ENCODE measurements at places on chromosomes 4 and X. TPM values are rescaled to one million over a fixed set of nuclear protein-coding genes. Genes with fewer than 3 reads are reported as not detected.

DNA sequence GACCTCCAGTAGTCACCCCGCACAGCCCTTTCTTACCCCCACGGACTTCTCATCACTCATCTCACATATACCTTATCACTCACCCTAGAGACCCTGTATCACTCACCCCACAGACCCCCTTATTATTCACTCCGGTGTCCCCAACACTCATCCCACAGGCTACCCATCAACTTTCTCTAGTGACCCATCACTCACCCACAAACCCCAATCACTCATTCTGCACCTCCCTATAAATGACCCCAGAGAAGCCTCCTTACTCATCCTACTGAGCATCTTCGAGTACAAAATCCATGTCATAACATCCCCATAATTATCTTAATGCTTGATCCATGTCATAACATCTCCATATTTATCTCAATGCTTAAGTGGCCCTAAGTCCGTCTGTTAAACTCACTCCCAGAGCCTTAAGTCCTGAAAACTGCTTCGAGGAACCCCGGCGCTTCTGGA is 934 bp downstream of the ZNF41 start:
- no peaks in the 10 kb centered on the region for H3K4me1 ChIP-seq
- H3K27ac ChIP-seq = peak overlapping the region; percentile 89
- H3K4me3 ChIP-seq = peak overlapping the region; percentile 55
- H3K36me3 ChIP-seq = no peaks in the 10 kb centered on the region
- no peaks in the 10 kb centered on the region for H3K27me3 ChIP-seq

DNA sequence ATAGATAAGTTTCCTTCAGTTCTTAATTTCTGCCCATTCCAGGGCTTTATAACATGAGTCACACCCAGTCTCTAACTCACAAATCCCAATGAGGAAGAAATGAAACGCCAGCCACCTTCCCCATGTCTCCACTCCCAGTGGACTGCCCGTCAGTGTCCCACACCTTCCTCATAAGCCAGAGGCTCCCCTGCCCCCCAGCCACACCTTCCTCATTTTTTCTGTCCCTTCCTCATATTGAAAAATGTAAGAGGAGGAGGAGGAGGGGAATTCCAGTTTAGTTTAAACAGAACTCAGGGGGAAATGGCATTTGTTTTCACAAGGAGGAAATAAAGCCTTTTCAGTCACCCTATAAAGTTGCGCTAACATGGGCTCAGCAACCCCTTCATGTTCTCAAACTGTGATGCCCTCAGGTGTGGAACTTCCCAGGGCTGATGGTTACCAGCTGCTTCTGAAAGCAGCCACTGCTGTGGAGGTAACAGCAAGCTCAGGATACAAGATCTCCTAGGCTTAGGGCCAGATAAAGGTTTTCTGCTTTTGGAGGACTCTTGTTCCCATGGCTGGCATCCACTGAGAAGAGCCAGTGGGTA is 97.8 kb downstream of the PARM1 start:
- no peaks in the 10 kb centered on the region for H3K36me3 ChIP-seq
- H3K4me1 ChIP-seq = peaks cover 16% of the 10 kb centered on the region
- H3K27ac ChIP-seq = peak overlapping the region; percentile 76
- no peak overlapping the region for H3K4me3 ChIP-seq
- no peaks in the 10 kb centered on the region for H3K27me3 ChIP-seq
- DNase-seq = peak; percentile 94

DNA sequence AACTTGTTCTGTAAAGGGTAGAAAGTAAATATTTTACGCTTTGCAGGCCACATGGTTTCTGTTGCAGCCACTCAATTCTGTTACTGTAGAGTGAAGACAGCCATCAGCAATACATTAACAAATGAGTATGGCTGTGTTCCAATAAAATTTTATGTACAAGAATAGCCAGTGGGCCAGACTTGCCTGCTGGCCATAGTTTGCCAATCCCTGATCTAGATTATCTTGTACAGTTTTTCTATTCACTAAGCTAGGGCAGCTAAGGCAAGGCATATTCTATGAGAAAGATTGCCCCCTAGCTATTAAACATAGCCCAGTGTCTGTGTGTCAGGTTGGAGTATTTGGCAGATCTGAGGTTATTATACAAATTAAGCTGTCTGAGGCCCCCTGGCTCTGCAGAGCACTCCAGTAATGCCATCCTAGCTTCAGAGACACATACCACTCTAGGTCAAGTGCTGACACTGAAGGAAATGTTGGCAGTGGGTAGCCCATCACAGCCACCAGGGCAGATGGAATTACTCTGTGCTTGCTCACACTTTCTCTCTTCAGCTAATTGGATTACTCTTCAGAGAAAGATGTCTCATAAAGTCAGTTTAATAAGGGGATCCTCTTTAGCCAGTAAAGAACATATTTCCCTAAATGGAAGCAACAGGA is 40.7 kb downstream of the MTTP start:
- H3K4me3 ChIP-seq = no peak overlapping the region
- no peaks in the 10 kb centered on the region for H3K4me1 ChIP-seq
- no peak for DNase-seq
- no peaks in the 10 kb centered on the region for H3K36me3 ChIP-seq
- H3K27me3 ChIP-seq = no peaks in the 10 kb centered on the region

DNA sequence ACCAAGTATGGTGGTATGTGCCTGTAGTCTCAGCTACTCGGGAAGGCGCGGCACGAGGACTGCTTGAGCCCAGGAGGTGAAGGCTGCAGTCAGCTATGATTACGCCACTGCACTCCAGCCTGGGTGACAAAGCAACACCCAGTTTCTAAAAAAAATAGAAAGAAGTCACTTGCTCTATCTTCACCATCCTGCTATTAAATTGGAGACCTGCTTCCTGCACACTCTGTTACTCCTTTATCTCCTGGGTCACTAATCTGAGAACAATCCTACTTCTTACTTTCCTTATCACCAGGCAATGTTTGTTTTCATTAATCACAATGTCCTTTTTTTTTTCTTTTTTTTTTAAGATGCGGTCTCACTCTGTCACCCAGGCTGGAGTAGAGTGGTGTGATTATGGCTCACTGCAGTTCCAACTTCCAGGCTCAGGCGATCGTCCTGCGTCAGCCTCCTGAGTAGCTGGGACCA is 16.2 kb downstream of the PRKX start:
- H3K27ac ChIP-seq = no peak overlapping the region
- DNase-seq = no peak
- H3K27me3 ChIP-seq = no peaks in the 10 kb centered on the region
- no peak overlapping the region for H3K4me3 ChIP-seq

DNA sequence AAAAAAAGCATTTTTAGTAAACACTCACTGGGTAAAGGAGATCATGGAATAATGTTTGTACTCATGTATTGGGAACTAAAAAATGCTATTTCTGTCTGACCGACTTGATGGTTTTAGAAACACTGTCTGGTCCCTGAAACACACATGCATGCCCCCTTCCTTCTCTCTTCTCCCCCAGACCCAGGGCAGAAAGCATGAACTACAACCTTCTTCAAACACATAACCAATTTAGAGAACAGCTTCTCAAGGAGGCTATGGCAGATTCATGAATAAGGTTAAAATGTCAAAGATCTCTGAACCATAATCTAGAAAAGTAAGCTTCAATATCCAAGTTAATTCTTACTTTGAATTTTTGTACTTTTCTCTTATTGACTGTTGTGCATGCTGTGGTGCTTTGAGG is 6.0 kb downstream of the CCNA2 start:
- no peaks in the 10 kb centered on the region for H3K4me1 ChIP-seq
- no peak for DNase-seq
- H3K27ac ChIP-seq = no peak overlapping the region
- no peaks in the 10 kb centered on the region for H3K36me3 ChIP-seq

DNA sequence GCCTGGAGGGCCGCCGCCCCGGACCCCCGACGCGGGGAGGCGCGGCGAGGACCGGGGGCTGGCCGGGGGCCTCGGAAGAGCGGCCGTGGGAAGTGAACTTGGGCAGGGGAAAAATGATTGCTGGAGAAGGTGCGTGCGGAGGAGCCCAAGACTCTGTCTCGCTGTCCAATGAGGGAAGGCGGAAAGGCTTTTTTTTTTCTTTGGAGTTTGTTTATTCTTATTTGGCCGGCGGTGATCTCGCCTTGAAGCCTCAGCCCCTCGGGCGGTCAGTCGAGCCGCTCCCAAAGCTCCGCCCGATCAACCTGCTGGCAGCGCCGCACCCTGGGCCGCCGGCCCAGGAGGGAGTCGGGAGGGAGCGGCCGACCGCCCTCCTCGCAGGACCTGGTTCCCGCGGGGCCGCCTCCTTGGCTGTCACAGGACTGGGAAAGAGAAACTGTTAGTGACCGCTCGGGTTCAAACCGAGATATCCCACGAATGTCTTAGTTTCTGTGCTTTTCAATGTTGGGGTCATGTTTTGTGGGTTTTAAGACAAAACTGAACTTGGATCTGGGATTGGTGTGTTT is 2.5 kb downstream of the CPEB2 start:
- peak; percentile 88 for DNase-seq
- H3K27ac ChIP-seq = peak overlapping the region; percentile 98
- no peaks in the 10 kb centered on the region for H3K36me3 ChIP-seq
- H3K27me3 ChIP-seq = no peaks in the 10 kb centered on the region

DNA sequence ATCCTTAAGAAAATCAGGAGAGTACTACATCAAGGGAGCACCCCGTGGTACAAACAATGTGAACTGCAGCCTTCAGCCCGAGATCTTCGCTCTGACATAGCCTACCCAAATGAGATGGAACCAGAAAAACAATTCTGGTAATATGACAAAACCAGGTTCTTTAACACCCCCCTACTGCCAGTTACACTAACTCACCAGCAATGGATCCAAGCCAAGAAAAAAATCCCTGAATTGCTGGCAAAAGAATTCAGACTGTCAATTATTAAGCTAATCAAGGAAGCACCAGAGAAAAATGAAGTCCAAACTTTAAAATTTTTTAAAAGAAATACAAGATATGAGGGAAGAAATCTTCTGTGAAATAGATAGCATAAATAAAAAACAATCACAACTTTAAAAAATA is 101.7 kb upstream of the KLF8 start:
- H3K4me3 ChIP-seq = no peak overlapping the region
- H3K27me3 ChIP-seq = no peaks in the 10 kb centered on the region
- no peaks in the 10 kb centered on the region for H3K36me3 ChIP-seq
- no peak for DNase-seq
- H3K27ac ChIP-seq = no peak overlapping the region
- H3K4me1 ChIP-seq = no peaks in the 10 kb centered on the region

- H3K27me3 ChIP-seq = no peaks in the 10 kb centered on the region
- H3K36me3 ChIP-seq = no peaks in the 10 kb centered on the region
- no peak overlapping the region for H3K27ac ChIP-seq
- no peak overlapping the region for H3K4me3 ChIP-seq
- no peak for DNase-seq
- no peaks in the 10 kb centered on the region for H3K4me1 ChIP-seq
Measured at GRCh38 chr4:93237521-93237920, 591.0 kb upstream of the ATOH1 start.

GRCh38 chr4:156892805-156893204 is 78.8 kb downstream of the PDGFC start:
- H3K4me1 ChIP-seq = no peaks in the 10 kb centered on the region
- H3K27ac ChIP-seq = no peak overlapping the region
- no peaks in the 10 kb centered on the region for H3K27me3 ChIP-seq
- no peak for DNase-seq

DNA sequence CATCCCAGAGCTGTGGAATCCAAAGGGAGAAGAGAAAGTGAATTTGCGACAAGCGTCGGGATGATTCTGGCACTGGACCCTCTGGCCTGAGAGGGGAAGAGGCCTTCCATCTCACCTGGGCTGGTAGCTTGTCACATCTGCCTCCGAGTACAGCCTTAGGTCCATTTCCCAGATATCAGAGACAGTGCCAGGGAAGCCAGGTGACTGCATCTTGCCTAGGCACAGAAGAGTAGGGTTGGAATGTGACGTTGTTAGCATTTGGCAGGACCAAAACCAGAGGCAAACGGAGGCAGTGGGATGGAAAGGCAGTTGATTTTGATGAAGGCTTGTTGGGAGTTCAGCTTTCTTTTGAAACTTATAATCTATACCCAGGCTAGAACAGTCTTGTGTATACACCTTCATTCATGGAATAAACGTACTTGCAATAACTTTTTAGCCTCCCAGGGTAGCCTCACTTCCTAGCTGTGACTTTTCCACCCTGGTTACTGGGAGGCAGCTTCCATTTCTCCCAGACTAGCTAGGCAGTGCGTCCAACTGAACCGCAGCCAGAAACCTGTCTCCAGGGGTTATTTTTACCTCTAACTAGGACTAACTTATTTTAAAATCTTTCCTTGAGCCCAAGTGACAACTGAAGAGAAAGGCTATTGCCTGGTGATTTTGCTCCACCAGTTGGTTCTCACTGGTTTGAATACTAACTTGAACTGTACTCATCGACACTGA is 5.9 kb downstream of the SOD3 start:
- H3K27ac ChIP-seq = no peak overlapping the region
- no peak overlapping the region for H3K4me3 ChIP-seq
- no peaks in the 10 kb centered on the region for H3K36me3 ChIP-seq
- peaks cover 4% of the 10 kb centered on the region for H3K27me3 ChIP-seq
- no peaks in the 10 kb centered on the region for H3K4me1 ChIP-seq

DNA sequence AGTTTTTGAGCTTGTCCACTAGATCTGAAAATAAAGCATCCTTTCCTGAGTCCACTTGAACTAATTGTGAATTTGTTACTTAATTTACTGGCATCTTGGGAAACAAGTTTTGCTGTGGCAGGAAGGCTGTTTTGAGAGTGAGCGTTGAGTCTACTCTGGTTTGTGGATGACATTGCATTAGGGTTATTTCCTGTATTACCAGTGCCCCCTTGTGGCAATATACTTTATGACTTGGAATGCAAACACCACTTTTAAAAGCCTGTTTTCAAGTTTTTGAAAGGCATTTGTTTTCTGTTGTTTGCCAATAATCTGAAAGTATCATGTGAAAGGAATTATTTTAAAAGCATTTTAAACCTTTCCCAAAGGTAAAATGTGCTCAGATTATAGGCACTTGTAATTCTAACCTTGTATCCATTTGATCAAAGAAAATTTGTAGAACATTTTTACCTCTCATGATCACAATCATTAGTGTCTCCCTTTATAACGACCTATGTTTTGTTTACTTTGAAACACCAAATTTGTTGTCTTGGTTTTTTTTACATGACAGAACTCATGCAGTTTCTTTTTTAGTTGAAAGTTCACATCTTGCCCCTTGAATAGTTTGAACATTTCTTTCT is 18.0 kb upstream of the CYP2U1 start:
- H3K36me3 ChIP-seq = no peaks in the 10 kb centered on the region
- peak; percentile 58 for DNase-seq
- H3K27ac ChIP-seq = no peak overlapping the region
- no peaks in the 10 kb centered on the region for H3K27me3 ChIP-seq

GRCh38 chrX:103565197-103565596 is 20.1 kb upstream of the TCEAL4 start:
- H3K27me3 ChIP-seq = no peaks in the 10 kb centered on the region
- DNase-seq = no peak
- H3K27ac ChIP-seq = no peak overlapping the region
- H3K4me1 ChIP-seq = no peaks in the 10 kb centered on the region
- no peak overlapping the region for H3K4me3 ChIP-seq
- no peaks in the 10 kb centered on the region for H3K36me3 ChIP-seq

Gene MAGEA2B
- 0.62 TPM for total RNA-seq

Gene SAP30
- 20.0 TPM for total RNA-seq

Gene PGM2
- total RNA-seq = 32.6 TPM

Gene JAKMIP1
- 0.19 TPM for total RNA-seq

Gene NPY5R
- total RNA-seq = 0.21 TPM

Gene FGF16
- total RNA-seq = not detected

Gene SYTL5
- 5.4 TPM for total RNA-seq

Measured in colonic mucosa (tissue), 4 donors.